ENCODE measurements at places on chromosomes 5 and 9. TPM values are rescaled to one million over a fixed set of nuclear protein-coding genes. Genes with fewer than 3 reads are reported as not detected.
A peak's percentile ranks its signal among the peaks of the same experiment; 100 is the strongest.

Gene TMC1
- not detected for total RNA-seq

- DNase-seq, result no peak
Observed at GRCh38 chr9:107683566-107683965, 194.0 kb upstream of the KLF4 start.

- DNase-seq, result no peak
Observed at GRCh38 chr5:179421144-179421901, 76.1 kb upstream of the ADAMTS2 start.

DNA sequence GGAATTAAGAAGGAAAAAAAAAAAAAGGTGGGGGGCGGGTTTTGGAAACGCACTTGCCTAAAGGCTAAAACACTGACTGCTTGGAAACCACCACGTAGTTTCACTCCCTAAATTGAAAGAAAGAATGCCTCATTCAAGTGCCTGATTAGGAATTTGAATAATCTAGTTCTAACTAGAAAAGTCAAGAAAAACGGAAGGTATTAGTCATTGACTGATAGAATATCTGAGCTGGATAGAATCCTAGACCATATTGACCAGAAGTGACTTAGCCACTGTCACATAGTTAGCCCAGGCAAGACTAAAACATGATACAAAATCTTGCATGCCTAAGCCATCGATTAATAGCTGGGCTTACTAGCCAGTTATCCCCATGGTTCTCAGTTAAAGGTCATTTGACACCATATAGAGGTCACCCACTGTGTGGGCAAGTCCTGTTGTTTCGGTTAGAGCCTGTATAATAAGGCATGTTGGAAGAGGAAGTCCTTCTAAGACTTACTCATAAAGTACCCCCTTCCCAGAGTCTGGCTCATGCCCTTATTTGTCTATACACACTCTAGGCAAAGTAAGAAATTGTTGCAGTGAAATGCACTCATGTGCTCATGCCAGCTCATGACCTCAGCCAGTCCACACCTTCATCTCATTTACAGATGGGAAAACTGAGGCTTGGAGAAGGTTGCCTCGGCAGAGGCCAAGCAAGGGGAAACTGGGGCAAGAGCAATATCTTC, 40.2 kb downstream of the SH3RF2 start:
- no peak for DNase-seq

DNA sequence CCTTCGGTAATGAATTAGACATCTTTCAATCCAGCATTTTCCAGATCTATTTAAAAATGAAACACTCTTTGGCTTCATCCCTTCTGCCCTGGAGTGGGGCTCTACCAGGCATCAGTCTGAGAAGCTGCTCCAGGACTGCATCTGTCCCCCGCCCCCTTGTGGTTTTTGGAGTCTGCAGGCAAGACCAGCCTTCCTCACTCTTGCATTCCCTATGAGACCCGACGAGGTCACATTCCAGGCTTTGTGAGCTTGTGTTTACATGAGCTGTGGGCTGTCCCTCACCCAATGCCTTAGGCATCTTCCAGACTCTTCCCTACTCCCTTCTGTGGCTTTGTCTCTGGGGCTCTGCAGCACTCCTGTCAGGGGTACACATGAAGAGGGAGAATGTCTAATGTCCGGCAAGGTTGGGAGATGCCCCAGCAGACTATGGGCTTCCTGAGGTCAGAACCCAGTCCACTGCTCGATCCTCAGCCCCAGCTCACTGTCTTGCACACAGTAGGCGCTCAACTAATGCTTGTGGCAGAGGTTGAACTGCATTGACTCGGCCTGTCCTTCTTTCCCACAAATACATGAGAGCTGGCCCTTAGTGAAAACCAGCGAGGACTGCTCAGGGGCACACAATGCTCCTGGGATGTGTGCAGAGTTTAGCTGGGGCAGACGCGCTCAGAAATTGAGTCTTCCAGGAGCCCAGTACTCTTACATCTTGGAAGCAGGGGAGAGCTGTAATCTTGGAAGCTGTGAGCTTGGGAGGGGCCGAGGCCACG, 11.7 kb upstream of the GADD45G start:
- DNase-seq, result no peak

Gene PCDHB12
- not detected for total RNA-seq

Gene TTC23L
- total RNA-seq, result 0.07 TPM

Gene FBN2
- total RNA-seq, result not detected

Gene PCDHGA7
- total RNA-seq, result 0.07 TPM

DNA sequence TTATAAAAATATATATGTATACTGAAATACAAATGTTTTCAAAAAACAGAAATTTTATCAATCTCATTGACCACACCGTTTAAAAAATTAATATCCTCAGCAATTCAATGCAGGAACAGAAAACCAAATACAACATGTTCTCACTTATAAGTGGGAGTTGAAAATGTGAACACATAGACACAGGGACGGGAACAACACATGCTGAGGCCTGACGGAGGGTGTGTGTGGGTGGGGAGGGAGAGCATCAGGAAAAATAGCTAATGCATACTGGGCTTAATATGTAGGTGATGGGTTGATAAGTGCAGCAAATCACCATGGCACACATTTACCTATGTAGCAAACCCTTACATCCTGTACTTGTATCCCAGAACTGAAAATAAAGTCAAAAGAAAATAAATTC, 409.5 kb downstream of the MLLT3 start:
- no peak for DNase-seq

DNA sequence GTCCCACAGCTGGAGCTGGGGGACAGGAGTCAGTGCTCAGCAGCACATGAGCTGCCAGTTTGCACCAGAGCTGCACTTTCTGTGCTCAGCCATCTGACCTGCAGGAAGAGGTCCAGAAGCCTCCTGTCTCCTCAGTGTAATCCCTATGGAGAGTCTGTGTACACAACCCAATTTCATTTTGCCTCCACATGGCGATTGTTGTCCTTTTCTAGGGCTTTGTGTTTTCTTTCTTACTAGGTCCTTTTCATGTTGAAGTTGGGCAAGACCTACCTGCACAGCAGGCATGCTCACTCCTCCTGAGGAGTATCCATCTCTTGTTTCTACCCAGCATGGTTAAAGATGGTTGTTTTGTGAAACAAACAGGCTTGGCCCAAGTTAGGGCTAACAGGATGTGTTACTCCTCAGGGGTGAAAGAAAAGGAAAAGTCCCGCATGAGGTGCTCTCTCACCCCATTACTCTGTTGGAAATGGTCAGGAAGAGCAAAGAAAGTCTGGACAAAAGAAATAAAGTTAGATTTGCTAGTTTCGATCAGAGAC, 273.0 kb downstream of the TMEM167A start:
- DNase-seq, result no peak

Gene KCNN2
- total RNA-seq, result not detected

DNA sequence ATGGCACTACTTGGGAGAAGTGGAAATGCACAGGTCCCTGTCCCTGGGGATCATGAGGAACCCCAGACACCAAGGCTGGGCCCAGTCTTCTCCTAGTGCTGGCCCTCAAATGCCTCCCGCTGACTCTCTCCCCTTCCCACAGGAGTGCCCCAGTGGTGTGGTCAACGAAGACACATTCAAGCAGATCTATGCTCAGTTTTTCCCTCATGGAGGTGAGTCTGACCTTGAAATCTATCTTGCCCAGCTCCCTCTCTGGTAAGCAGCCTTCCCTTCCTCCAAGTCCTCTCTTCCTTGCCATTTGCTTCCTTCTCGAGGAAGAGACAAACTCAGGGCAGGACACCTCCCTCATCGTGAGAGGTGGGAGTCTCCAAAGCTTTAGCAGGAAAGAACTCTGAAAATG, 63.3 kb upstream of the GABRP start:
- no peak for DNase-seq

DNA sequence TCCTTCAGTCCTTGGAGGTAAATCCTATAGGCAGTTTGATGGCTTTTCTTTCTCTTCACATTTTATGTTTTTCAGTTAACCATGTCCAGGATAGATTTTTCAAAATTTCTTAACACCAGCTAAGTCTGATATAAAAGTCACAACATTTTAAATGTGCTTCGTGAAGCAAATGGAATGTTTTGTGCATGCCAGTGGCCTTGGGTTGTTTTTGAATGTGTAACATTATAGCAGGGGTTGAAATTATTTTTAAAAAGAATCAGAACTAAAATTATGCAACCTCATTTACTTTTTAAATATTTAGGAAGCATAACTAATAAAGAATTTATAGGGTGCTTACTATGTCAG, 201.1 kb downstream of the ARHGEF28 start:
- DNase-seq, result no peak

DNA sequence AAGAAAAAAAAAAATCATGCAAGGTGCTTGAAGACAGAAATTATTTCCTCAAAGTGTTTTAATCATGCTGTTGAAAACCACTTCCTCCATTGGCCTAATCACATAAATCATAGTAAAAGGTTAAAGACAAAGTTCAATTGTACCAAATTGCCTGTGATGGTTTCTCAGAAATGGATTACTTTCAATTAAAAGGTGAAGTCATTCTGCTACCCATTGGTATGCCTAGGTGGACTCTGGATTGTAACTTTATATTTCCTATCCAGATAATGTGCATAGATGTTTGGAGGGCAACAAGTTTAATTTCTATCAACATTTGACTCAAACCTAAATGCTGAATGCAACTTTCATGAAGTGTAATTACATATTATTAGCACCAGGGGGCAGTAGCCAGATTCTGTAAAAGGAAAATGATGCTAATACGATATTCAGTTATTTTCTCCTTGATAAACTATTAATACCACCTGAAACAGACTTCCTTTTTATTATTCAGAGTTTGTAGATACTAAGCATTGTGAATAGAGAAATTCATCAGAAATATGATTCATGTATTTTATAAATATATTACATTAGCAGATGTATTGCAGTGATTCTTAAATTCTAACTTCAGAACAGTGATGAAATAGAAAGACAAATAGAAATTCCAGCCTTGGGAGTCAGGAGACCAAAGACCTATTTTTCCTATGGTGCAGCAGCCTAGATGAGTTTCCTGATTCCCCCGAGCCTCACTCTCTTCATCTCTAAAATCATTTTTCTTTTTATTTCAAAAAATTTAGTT, 148.2 kb downstream of the CAAP1 start:
- DNase-seq, result no peak

Gene GRM6
- total RNA-seq, result not detected

Gene ACSL6
- 6.0 TPM for total RNA-seq

GRCh38 chr9:101463397-101463796, 27.8 kb upstream of the ALDOB start:
- DNase-seq, result no peak

- no peak for DNase-seq
Observed at GRCh38 chr9:136673088-136673974, 10.6 kb downstream of the EGFL7 start.

Gene ARID3C
- 0.17 TPM for total RNA-seq

Gene ARSK
- total RNA-seq, result 4.6 TPM

DNA sequence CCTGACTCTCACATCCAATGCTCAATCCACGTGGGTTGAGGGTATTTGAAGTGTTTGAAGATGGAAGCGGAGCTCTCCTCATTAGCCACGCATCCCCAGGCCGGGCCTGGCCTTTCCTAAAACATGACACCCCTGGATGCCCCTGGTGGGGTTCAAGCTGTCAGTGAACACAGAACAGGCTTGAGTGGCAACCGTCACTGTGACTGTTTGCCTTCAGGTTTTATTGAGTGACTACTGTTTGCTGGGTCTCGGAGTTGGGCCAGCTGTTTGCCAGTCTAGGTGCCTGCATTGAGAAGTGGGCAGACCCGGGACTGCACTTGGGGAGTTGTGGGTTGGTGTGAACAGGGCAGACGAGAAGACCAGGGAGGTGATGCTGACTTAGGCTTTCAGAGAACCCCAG, 7.8 kb upstream of the OLFM1 start:
- no peak for DNase-seq

GRCh38 chr9:107612136-107612535, 122.6 kb upstream of the KLF4 start:
- no peak for DNase-seq

DNA sequence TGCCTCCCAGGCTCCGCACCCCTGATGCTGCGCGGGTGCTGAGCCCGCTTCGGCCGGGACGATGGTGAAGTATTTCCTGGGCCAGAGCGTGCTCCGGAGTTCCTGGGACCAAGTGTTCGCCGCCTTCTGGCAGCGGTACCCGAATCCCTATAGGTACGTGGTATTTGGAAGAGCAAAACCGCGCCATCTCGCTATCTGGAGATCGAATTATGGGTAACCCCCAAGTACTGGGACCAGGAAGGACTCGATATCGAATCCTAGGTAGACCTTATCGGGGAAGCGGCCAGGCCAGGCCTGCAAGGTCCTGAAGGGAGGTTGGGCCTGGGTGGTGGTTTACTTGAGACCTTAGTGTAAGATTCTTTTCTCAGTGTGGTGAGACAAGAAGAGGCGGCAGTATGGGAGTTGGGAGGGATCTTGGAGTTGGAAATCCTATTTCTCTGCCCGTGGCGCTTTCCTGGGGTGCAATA, 359 bp downstream of the PRELID1 start:
- peak; percentile 39 for DNase-seq

DNA sequence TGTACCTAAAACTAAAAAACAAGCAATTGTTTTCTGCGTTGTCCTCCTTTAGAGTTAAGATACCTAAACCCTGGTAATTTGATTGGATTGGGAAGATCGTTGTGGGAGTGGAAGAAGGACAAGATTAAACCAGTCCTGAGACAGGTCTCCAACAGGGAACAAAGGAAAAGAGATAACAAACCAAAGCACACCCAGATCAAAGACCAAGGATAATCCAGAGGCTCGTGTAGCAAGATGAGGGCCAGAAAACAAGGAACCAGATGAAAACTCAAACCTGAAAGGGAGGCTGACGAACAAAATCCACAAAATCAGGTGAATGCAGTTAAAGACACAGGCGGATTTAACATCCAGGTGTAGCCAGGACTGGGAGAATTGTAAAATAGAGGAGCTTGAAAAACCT, 618.1 kb downstream of the SLCO4C1 start:
- DNase-seq, result no peak

- DNase-seq, result no peak
Observed at GRCh38 chr5:158450751-158451171, 591.8 kb upstream of the CLINT1 start.

Gene KCNIP1
- not detected for total RNA-seq

GRCh38 chr9:132942541-132943182, 1.8 kb downstream of the TSC1 start:
- no peak for DNase-seq

- no peak for DNase-seq
Observed at GRCh38 chr9:38671372-38671731, 48.6 kb downstream of the FAM240B start.

Gene OR13J1
- total RNA-seq, result not detected
